Nucleus accumbens (tissue), 56 donors: ENCODE measurements at places on chromosomes 7 and 10.

DNA sequence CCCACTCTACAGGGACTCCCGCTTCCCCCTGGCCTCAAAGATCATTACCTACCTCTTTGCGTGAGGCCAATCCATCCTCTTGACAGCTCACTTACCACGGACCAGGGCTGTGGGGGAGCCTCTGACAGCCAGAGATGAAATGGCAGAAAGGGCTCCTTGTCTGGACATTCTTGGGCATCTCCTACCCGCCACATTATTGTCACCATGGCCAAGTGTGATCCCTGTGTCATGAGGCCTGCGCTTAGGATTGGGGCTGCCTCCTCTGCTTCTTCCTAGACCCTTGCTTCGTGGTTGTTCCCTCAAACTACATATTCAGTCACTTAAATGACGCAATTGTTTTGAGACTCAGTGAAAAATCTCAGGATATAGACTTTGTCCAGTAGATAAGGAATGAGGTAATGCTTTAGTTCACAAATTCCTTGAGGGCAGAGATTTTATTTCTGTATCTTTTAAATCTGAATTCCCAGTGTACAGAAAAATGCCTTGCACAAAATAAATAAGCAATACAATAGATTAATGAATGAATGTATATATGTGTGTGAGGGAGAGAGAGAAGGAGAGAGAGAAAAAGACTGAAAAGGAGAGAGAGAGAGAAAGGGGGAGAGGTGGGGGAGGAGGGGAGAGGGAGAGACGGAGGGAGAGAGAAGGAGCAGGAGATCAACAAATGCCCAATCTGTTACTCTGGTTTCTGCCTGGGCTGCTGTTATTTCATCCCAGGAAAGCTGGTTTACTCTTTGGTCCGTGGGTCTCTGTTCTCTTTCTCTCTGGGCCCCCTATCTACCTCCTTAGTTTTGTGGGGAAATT lies 159.0 kb downstream of the PLXNA4 start:
- DNase-seq, result no peak

DNA sequence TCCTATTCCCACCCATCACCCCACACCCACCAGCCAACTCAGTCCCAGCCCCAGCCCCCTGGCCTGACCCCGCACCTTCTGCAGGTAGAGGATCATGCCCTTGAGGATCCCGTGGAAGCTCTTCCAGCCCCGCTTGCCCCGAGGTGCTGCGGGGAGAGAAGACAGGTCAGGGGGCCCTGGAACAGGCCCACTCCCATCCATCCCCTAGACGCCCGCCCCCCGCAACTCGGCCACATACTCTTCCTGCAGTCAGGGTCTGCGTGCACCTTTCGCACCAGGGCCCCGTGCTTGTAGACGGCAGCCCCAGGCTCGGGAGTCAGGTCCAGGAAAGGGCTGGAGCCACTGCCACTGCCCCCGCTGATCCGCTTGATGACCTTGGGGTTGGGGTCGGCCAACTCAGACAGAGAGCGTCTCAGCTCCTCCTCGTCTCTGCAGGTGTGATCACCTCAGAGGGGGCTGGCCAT lies 9.6 kb downstream of the NFKB2 start:
- no peak for DNase-seq

DNA sequence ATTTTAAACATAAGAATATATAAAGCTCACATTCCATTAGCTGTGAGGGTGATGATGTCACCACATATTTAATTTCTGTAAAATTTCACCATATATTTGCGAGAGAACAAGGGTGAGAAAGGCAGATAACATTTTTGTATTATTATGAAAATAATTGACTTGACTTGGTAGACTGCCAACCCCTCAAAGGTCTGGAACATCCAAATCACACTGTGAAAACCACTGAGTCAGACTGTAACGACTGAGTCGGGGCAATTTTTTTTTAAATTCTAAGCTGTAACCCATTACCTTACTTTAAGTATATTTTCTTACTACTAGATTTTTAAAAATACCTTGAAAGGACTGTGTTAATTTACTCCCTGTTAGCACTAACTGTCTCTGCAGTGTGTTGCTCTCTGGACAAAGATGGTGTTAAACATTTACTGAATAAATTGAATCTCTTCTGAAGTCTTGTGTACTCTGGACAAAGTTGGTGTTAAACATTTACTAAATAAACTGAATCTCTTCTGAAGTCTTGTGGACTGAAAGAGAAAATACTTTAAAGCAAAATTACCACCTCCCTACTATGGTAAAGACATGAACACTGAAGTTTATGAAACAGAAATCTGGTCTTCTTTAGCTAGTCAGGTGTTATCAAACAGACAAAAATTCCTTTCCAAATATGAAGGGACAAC lies 14.1 kb downstream of the PDZD8 start:
- DNase-seq, result no peak

- DNase-seq, result no peak
These were observed 68.4 kb downstream of the ABCC2 start for GRCh38 chr10:99850767-99851340.

DNA sequence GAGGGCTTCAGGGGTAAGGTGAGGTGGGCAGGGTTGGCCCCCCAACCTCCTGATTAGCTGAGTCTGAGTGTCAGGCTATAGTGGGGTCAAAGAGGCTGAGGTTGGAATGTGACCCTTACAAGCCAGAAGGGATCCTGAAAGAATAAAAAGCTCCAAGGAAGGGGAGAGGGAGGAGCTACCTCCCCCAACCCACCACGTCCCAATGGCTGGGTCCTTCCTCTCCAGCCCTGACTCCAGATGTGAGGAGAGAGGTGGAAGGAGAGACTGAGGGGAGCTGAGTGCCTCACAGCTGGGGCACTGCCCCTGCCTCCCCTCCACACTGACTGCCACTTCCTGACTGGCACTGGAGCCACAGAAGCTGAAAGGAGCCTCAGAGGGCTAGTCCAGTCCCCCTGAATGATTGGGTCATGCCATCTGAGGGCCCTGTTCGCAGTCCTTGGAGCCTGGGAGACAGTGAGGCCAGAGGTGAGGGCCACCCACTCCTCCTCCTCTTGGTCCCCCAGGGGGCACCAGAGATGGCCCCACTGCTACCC lies 20.6 kb downstream of the IMPDH1 start:
- DNase-seq, result no peak

- no peak for DNase-seq
These were observed 48.4 kb upstream of the GNA12 start for GRCh38 chr7:2892549-2892948.

- DNase-seq, result peak; percentile 16
These were observed 11.7 kb upstream of the CALML3 start for GRCh38 chr10:5512881-5513612.

- DNase-seq, result no peak
These were observed 11.7 kb upstream of the TBRG4 start for GRCh38 chr7:45122975-45123860.

- DNase-seq, result no peak
These were observed 16.4 kb downstream of the AOAH start for GRCh38 chr7:36707898-36708297.

GRCh38 chr10:28111712-28112111 lies 112.8 kb upstream of the ODAD2 start:
- DNase-seq, result no peak

GRCh38 chr10:121832647-121833046 lies 95.2 kb downstream of the ATE1 start:
- DNase-seq, result no peak

- no peak for DNase-seq
These were observed 19.1 kb upstream of the SOSTDC1 start for GRCh38 chr7:16484453-16485158.

DNA sequence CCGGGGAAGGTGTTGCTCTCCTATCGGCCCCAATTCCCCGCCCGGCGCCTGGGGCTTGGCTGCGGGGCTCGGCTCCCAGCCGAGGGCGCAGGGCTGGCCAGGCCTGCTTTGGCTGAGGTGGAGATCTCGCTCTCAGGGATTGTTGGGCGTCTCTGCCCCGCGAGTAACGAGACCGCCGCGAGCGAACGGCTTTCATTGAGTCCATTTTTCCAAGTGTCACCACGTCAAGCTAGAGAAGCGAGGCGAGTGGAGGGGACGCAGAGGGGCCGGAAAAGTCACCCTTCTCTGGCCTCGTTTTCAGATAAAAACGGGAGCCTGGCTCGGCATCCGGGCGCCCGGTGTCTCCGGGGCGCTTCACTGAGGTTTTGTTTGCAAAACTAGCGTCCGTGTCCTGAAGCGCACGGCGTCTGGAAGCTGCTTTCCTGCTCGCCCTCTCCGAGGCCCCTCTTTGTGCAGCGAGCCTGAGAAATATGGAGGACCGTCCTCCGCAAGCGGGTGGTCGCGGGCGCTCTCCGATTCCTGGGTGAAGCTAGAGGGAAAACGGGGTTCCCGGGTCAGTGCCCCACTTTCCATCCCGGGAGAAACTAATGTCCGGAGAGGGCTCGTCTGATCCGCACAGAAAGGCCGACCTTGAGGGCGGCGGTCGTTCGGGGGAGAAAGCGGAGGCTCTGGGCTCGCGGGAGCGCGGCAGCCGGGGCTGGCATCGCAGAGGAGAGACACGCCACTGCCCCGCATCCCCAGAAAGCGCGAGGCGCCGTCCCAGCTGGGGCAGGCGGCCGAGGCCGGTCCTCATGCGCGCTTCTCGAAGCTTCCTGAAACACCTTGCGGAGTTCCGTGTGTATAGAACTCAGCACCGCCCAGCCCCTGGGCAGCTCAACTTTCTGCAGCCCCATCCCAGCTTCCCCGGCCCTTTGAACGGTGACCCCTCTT lies 3.5 kb upstream of the EN2 start:
- DNase-seq, result no peak

DNA sequence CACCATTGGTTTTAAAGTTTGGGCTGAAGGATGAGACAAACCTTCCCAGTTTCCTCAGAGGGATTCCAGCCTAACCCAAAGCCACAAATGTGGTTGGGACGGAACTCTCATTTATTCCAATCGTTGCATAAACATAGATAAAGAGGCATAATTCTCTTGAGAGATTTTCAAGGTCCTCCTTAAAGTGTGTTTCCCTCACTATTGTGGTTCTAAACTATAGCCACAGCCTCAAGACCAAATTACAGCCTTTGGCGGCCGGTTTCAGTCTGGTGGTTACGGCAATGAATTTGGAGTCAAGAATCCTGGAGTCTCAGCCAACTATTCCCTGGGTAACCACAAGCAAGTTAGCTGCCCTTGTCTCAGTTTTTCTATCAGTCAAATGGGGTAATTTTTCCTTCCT lies 42.6 kb downstream of the SEM1 start:
- DNase-seq, result no peak

GRCh38 chr10:18271491-18271890 lies 131.3 kb downstream of the CACNB2 start:
- DNase-seq, result no peak

- DNase-seq, result no peak
These were observed 217.4 kb upstream of the PPP2R2D start for GRCh38 chr10:131683281-131683861.

DNA sequence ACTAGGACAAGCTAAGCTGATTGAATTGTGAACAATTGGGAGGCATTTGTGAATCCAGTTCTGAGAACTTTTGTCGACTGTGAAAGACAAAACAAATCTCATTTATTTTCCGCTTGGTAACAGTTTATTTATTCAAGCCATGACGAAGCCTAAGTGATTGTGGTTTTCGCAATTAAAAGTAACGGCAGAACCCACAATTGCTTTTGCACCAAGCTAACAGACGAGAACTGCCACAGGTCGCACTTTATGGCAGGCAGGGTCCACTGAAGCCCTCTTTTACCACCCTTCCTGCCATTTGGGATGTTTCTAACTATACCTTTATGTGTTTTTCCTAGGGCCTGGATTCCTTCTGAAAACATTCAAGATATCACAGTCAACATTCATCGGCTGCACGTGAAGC lies 111.2 kb downstream of the ZMYND11 start:
- no peak for DNase-seq

DNA sequence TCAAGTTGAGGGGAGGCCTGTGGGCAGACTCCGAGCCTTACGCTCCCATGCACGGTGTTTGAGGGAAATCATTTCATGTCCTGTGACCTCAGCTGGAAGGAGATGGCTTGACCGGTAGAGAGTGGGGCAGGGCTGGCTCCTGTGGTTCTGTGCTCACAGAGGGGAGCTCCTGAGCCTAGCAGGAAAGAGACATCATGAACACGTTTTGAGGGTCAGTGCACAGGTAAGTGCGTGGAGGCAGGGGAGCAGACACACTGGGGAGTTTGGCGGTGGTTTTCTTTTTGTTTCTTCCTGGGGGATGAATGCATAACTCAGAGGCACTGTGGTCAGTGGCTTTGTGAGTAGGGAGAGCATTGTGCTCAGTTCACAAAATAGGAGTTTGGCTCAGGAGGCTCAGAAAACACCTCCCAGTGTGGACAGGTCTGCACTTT lies 22.5 kb downstream of the ADCY1 start:
- no peak for DNase-seq

- no peak for DNase-seq
These were observed 65.7 kb downstream of the AP3M1 start for GRCh38 chr10:74084955-74085354.

DNA sequence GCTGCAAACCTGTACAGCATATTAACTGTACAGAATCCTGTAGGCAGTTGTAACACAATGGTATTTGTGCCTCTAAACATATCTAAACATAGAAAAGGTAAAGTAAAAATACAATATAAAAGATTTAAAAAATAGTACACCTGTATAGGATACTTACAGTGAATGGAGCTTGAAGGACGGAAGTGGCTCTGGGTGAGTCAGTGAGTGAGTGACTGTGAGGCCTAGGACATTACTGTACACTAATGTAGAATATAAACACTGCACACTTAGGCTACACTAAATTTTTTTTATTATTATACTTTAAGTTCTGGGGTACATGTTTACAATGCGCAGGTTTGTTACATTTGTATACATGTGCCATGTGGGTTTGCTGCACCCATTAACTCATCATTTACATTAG lies 97.3 kb upstream of the STK17A start:
- DNase-seq, result no peak
